GF-D8 (cell line): ENCODE measurements at places on chromosomes 7 and 10.
A peak's percentile ranks its signal among the peaks of the same experiment; 100 is the strongest.

DNA sequence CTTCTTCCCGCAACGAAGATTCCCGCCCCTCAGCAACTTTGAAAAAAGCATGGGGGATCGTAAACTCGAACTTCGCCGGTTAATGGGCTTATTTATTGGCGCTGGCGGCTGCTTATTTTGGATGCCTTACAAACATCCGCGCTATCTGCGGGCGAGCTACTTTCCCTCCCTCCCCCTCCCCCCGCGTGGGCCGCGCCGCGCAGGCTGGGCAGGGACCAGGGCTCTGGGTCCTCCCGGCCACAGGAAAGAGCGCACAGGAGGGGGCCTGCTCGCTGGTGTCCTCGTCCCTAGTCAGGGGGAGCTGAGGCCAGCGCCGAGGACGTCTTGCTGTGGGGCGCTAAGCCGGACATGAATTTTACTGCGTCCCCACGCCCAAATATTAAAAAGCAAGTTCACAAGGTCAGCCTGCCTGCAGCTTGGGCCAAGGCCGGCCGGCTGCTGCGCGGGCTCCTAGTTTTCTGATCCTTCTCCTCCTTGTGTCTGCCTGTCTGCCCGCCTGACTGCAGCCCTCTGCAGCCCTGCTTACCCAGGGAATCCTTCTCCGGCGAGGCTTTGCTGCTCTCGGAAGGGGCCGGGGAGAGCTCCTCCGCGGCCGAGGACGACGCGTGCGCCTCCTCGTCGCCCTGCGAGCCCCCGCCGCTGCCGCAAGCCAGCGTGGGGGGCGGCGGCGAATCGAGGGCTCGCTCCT is 1.2 kb downstream of the HOXA10 start:
- no peak for DNase-seq

DNA sequence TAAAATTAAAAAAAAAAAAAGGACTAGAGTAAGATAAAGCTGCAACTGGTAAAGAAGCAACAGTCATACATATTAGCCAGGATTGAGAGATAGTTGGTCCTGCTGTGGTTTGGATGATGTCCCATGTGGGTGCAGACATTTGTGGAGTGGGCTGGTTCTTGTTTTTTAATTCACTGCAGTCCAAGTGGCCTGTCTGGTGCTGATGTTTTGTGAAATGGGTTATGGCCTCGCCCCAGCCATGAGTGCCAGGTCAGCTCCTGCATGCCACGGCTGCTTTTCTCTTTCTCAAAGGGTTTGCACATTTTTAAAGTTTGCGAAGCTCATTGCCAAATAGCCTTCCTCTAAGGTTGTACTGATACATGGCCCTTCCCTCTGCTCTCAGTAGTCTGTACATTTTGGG is 14.1 kb upstream of the BTBD16 start:
- no peak for DNase-seq

DNA sequence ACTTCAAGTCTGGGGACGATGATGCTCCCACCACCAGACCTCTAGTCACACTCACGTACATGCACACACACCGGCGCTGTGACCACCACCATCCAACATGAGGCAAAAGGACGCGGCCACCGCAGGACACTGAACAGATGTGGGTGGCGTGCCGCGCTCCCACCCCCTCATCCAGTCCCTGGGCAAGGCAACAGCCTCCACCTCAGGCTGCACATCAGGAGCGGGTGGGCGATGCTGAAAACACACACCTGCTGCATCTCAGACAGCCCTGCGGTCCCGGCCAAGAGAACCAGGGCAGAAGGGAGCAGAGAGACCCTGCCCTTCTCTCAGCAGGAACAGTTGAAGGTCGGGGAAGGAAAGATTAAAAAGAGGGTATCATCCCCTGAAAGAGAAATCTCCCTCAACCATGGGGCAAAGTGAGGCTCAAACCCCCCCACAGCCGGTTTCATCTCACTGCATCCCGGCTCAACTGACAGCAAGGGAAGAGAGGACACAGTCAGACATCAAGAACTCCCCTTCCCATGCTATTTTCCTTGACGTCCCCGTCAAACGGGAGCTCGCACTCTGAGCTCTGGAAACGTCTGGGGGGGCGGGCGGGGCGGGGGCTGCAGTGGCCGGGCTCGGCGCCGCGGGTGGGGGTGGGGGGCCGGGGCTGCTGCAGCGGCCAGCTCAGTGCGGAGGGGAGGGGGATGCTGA is 1.1 kb downstream of the CAMK2G start:
- no peak for DNase-seq

DNA sequence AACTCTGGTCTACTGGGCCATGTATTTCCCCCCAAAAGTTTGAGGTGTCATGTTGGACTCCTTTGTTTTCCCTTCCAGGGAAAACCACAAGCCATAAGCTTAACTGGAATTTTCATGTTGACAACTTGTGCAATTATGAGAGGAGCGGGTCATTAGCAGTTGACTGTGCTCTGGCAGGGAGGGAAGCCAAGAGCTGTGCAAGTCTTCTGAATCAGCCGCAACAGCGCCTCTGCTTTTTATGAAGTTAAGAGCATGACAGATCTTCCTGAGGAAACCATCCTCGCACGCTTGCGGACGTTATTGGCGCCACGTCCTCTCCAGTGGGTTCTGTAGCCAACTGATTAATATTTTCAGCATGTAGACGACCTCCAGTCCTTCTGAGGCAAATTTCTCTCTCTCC is 148.7 kb upstream of the MKI67 start:
- DNase-seq: no peak

- DNase-seq: peak; percentile 38
These were observed 3.6 kb downstream of the ZSCAN21 start for GRCh38 chr7:100053215-100053614.

- DNase-seq: no peak
These were observed 35.6 kb downstream of the C10orf90 start for GRCh38 chr10:126634911-126635310.

GRCh38 chr10:62233356-62234076 is 35.1 kb downstream of the RTKN2 start:
- DNase-seq: no peak

DNA sequence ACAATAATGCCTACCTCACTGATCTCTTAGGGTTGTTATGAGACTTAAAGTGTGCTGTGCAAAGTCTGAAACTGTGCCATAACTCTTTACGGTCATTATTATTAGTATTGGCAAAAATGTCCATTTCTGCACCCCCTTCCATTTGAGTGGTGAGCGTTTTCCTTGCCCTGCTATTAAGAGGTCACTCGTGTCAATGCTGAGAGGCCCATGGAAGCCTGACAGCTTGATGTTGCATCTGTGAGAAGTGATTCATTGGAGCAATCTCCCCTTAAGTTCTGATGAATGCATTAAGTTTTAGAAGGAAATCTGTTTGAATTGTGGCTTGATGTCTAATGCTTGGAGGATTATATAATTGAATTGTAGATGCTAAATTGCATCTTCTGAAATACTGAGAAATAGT is 253.3 kb downstream of the FRMD4A start:
- no peak for DNase-seq

GRCh38 chr10:117960345-117960935 is 86.3 kb downstream of the RAB11FIP2 start:
- DNase-seq: no peak
